GM13976 (cell line): ENCODE measurements at places on chromosomes 2 and 18.
A peak's percentile ranks its signal among the peaks of the same experiment; 100 is the strongest.

DNA sequence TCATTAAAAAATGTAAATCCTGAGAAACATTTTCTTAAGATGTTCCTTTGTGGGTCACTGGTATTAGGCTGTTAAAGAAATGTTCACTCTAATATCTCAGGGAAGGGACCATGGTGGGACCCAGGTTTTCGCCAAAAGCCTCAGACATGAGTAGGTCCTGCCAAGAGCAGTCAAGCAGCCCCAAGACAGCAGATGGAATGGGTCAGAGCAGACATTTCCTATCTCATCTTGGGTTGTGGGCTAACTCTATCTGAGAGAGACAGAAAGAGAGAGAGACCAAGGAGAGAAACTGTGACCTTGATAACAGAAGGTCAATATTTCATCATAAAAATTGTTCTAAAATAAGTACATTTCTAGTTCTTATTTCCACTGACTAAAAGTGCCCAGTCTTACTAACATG lies 661.7 kb downstream of the TSN start:
- no peak for DNase-seq

GRCh38 chr18:41466436-41467160 lies 488.4 kb upstream of the PIK3C3 start:
- DNase-seq = no peak

GRCh38 chr2:208244422-208244821 lies 10.4 kb downstream of the IDH1 start:
- DNase-seq = no peak

DNA sequence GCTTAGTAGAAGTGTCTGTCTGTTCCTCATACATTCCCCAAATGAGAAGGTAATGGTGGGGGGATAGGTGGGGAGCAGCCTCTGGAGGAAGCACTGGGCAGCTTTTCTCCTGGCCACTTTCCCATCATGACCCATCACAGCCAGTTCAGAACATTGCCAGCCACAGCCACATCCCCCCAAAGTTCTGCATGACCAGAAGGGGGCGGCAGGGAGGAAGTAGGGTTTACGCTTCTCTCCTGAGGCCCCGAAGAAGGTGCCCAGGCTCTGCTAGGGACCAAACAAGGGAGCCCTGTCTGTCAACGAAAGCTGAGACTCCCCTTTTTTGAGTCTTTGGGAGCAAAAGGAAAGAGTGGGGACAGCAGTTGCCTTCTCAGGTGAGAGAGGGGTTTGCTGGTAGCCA lies 7.7 kb downstream of the IGFBP5 start:
- no peak for DNase-seq

GRCh38 chr2:47056374-47056773 lies 98.7 kb downstream of the STPG4 start:
- no peak for DNase-seq

GRCh38 chr2:4151521-4151920 lies 448.1 kb downstream of the DCDC2C start:
- no peak for DNase-seq

DNA sequence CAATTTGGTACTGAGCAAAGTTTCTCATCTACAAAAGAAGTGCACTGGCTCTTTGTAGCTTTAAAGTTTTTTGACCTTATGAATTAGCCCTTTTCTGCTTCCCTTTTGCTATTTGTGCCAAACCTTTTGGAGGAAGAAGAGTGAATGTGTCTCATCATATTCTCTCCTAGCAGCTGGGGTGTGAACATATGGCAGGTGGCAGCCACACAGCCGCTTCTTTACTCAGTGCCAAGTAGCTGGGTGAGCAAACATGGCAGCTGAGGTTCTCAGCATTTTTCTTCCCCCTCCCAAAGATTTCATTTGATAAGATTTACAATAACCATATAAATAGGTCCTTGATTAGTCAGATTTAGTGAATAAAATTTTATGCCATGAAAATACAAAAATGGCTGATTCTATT lies 46.7 kb upstream of the STK17B start:
- DNase-seq = no peak

DNA sequence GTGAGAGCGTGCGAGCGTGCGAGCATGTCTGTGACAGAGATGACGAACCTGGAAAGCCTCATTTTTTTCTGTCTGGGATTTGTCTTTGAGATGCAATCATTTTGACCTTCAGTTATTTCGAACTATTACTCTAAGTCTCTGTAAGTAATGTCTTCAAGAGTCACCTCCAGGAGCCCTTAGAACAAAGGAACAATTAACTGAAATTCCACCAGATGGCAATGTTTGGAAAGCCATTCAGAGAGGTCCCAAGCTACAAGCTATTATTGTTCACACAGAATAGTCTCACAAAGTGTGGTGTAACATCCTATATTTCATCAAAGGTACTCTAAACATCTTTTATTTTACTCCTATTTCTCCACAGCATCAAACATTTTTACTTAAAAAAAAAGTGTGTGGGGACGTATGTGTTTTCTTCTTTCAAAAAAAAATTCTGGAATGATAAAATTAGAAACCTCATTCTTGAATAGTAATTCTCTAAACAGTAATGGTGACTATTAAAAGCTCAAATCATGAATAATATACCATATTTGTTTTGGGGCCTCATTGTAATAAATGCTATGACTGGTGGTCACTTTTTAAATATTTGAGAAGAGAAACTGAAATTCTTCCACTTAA lies 35.1 kb upstream of the MAPRE2 start:
- DNase-seq = peak; percentile 67

- no peak for DNase-seq
Observed at GRCh38 chr2:191679818-191680600, 2.1 kb downstream of the NABP1 start.

GRCh38 chr2:875687-876615 lies 74.7 kb upstream of the SNTG2 start:
- no peak for DNase-seq

DNA sequence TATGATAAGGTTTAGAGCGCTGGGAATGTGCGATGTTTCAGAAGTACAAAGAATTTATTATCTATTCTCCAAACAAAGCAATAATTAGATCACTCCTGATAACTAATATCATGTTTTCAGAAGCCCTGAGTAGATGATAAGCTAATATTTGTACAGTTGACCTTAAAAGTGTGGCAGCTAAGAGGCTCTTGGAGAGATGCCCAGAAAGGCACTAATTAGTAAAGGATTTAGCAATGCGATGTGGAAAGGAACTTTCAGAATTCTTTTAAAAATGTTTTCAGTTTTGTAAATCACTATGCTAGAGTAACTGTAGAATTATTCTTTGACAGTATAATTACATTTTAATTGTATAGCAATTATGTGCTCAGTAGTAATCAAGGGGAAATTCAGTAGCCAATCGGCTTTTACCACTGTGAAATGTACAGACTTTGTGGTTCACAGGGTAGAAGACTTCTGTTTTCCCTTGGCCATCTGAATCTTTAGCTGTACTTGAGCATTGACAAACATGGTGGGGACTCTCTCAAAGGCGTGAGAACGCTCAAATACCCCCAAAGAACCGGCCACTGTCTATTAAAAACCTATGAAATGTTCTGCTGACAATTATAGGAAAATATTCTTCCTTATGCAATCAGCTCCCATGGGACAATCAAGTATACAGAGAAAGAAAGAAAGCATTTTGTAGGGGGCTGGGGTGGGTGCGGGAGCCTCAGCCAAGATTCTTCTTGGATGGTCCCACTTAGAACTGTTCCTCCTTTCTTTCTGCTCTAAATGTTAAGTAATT lies 262.8 kb upstream of the AGAP1 start:
- DNase-seq = no peak

GRCh38 chr2:95377216-95378123 lies 25.0 kb upstream of the FAHD2A start:
- no peak for DNase-seq

DNA sequence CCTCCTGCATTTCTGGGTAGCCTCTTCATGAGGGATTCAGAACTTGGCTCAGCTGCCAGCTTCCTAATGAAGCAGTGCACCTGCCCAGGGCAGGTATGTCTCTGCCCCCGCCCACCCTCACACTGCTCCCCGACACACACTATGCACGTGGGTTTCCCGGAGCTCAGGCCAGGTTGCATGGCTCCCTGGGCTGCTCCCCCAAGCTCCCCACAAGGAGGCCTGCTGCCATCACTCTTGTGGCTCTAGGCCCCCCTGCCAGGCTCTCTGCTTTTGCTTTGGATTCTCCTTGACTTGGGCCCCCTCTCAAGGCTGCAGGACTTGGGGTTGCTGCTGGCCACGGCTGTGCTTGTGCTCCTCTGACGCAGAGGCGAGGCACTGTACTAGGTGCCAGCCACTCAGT lies 43.6 kb downstream of the ADD2 start:
- no peak for DNase-seq

GRCh38 chr2:211745295-211746097 lies 793.1 kb downstream of the ERBB4 start:
- peak; percentile 52 for DNase-seq

DNA sequence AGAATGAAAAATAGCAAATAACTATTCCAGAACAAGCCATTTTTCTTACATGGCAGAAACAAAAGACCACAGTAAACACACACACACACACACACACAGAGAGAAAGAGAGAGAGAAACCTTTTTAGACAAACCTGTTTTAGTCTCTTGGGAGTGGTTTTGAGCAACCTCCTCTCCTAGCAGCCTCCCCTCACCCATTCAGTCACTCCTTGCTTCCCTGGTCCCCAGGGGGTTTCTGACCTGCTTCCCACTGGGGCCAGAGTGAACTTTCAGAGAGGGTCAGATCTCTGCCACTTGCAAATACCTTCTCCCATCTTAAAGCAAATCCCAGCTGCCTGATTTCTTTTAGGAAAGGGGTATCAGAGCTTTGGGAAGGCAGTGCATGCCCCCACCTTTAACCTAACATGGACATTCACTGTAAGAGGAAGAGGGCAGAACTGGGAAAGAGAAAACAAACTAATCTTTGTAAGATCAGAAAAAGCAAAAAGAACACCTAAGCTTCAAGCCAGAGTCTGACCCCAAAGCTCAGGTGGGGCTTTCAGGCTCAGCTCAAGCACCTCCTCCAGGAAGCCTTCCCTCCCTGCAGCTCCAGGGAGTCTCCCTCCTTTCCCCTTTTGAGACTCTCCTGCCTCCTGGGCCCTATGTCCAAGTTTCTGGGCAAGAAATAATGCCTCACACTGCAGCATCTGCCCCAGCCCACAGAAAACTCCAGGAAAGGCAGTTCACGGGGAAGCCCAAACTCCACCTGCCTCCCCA lies 2.7 kb downstream of the SDC1 start:
- DNase-seq = no peak
